Keratinocyte (primary cell): ENCODE measurements at places on chromosomes 7 and 10.

DNA sequence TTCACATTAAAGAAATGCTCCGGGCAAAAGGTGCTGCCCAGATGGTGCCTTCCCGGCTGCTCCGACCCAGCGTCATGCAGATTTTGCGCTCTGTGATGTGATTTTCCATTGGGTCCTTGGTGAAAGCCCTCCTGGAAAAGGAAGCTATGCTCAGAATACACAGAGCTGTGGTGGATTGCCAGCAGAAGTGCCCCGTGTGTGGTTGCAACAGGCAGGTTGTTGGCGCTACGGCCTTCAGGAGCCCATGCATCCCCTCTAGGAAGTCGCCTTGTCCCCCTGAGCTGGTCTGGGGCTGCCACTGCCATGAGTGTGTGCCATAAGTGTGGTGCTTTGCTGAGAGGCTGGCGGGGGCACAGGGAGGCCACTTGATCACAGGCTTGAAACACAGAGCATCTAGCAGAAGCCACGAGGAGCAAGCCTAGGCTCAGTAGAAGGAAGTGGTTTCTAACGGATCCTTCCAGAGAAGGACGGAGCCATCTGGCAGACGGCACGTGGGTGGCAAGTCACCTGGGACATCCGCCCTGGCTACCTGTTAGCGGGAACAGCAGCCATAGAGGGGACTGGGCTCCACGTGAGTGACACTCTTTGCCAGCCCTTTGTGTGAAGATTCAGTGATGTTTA, 210.9 kb downstream of the CUX1 start:
- H3K4me1 ChIP-seq, result no peaks in the 10 kb centered on the region
- no peak overlapping the region for H3K4me3 ChIP-seq
- H3K27ac ChIP-seq, result no peak overlapping the region
- no peaks in the 10 kb centered on the region for H3K27me3 ChIP-seq

DNA sequence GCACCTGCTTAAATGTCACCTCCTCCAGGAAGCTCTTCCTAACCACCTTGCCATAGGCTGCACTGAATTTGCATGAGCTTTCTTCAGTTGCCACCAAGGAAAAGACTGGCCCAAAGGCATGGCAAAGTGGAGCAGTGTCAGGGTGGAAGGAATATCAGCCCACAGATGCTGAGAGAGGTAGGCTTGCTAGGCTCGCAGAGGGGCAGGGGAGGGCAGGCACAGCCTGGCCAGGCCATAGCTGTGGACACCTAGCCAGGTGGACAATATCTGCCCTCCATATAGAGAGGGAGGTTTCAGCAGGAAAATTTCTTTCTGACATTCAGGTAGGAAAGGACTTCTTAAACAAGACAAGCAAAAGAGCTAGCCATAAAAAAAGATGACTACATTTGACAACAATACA, 166.3 kb downstream of the GRID1 start:
- no peaks in the 10 kb centered on the region for H3K4me1 ChIP-seq
- H3K27me3 ChIP-seq, result no peaks in the 10 kb centered on the region
- no peaks in the 10 kb centered on the region for H3K36me3 ChIP-seq
- DNase-seq, result no peak

DNA sequence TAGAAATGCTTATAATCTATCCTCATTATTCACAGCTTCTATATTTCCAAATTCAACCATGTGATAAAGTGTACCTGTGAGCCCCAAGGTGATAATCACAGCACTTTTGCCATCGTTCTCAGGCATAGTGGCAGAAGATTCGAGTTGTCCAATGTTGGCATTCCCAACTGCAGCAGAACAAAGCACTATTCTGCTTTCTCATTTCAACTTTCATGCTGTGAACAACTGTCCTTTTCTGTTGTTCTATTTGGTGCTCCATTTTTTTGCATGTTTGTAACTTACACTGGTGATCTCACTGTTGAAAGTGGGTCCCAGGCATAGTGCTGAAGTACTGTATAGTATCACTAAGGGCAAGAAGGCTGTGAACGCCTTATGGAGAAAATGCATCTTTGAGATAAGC, 438.2 kb downstream of the PAXIP1 start:
- H3K4me3 ChIP-seq, result no peak overlapping the region
- H3K4me1 ChIP-seq, result no peaks in the 10 kb centered on the region
- no peak for DNase-seq
- H3K36me3 ChIP-seq, result no peaks in the 10 kb centered on the region

DNA sequence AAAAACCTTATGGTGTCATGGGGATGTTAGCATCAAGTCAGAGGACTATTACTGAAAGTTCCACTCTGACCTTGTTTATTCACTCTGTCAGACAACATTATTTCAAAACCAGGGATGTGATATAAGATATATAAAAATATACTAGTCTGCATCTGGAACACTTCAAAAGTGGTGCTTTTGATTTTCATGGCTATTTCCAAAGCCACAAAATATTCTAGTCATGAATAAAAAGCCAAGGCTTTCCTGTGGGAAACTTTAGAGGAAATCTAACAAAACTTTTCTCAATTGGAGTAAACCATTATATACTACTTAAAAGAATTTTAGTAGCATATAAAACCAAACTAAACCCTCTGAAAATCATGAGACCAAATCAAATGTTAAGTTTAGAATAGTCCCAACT, 205.2 kb downstream of the TMEM26 start:
- no peak for DNase-seq
- H3K27me3 ChIP-seq, result no peaks in the 10 kb centered on the region
- no peaks in the 10 kb centered on the region for H3K36me3 ChIP-seq
- H3K27ac ChIP-seq, result no peak overlapping the region
- H3K4me3 ChIP-seq, result no peak overlapping the region
- H3K4me1 ChIP-seq, result no peaks in the 10 kb centered on the region

GRCh38 chr10:70917226-70917625, 28.9 kb upstream of the PCBD1 start:
- H3K27me3 ChIP-seq, result peaks cover 31% of the 10 kb centered on the region
- no peaks in the 10 kb centered on the region for H3K36me3 ChIP-seq
- no peak overlapping the region for H3K27ac ChIP-seq
- H3K4me3 ChIP-seq, result no peak overlapping the region

DNA sequence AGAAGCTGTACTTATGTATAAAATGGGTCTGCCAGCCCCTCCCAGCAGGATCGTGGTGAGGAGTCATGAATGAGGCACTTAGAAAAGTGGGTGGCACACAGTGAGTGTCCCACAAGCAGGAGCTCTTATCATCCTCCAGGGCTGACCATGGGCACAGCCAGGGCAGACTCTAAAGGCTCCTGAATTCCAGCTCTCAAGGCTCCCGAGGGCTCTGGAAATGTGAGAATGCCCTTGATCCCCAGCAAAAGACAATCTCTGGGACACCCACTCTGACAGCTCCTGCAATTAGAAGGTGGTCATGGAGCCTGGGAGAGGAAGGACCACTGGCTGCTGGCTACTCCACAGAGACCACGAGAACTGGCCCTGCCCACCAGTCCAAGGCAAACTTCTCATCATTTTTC, 1.6 kb downstream of the VSTM4 start:
- H3K27me3 ChIP-seq, result peaks cover 39% of the 10 kb centered on the region
- no peak overlapping the region for H3K27ac ChIP-seq
- no peak for DNase-seq
- H3K4me1 ChIP-seq, result no peaks in the 10 kb centered on the region
- no peaks in the 10 kb centered on the region for H3K36me3 ChIP-seq

DNA sequence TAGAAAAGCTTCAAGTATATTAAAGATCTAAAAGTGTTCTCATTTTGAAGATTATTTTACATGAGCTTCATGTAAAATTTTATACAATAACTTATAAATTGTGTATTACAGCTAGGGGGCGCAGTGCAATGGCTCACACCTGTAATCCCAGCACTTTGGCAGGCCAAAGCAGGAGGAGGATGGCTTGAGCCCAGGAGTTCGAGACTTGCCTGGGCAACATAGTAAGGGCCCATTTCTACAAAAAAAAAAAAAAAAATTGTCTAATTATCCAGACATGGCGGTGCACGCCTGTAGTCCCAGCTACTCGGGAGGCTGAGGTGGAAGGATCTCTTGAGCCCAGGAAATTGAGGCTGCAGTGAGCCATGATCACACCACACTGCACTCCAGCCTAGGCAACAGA, 16.6 kb downstream of the ACBD5 start:
- no peaks in the 10 kb centered on the region for H3K36me3 ChIP-seq
- no peak overlapping the region for H3K27ac ChIP-seq
- H3K4me3 ChIP-seq, result no peak overlapping the region

DNA sequence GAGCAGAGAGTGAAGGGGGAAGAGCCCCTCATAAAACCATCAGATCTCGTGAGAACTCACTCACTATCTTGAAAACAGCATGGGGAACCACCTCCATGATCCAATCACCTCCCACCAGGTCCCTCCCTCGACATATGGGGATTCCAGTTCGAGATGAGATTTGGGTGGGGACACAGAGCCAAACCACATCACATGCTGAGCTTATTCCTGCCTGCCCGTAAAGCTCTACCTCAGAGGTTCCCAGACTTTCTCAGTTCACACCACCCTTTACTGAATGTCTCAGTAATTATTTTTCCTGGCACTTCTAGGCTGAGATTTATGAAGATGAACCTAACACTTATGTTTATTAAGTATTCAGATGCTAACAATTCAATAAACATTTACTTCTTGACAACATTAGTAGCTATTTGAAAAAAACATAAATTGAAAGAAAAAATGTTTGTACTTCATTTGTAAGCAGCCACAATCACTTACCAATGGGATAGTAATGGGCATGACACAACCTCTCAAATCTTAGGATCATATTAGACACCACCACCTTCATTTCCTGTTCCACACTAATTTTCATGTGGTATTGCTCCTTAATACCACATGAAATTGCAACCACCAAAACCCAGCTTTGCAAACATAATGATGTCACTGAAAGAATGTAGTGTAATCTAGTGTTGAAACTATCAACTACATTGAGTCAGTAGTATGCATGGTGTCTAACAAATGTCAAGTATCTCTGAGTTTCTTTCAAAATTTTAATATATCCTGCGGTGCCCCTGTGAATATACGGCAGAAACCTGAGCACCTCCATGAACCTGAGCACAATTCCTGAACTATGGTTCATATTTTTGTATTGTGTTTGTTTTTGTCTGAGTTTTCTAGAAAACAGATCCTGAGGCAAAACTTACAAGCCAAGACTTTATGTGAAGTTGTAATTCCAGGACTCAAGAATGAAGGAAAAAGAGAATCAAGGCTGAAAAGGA, 4.5 kb upstream of the DGKI start:
- no peaks in the 10 kb centered on the region for H3K4me1 ChIP-seq
- H3K36me3 ChIP-seq, result no peaks in the 10 kb centered on the region
- no peak for DNase-seq
- H3K27me3 ChIP-seq, result peaks cover 21% of the 10 kb centered on the region

DNA sequence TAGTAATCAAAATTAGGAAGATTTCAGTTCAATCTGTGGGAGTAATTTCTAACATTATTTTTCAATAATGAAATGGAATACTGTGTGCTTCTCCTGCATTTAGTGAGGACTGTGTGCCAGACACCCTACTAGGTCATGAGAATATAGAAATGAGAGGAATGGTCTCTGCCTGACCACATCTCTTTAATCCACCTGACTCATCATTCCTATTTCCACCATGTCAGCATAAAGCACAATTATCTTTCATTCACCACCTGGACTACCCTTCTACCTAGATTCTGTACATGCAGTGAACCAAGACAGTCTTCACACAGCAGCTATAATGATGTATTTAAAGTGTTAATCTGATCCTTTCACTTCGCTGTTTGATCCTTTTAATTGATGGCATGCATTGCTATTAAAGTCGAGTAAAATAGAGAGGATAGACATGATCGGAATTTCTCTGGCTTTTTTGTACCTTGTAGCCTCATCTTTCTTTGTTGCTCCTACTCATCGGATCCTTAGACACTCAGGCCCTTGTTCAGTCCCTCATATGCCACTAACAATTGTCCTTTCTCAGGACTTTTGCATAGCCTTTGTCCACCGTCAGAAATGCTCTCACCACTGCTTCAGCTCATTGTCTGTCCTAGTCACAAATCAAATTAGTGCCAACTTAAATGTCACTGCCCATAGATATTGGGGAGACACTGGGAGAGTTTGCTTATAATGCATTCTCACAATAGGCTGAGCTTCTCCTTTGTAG, 1037.1 kb downstream of the REEP3 start:
- H3K27ac ChIP-seq, result no peak overlapping the region
- no peak overlapping the region for H3K4me3 ChIP-seq
- no peaks in the 10 kb centered on the region for H3K36me3 ChIP-seq
- no peak for DNase-seq
- no peaks in the 10 kb centered on the region for H3K27me3 ChIP-seq
- H3K4me1 ChIP-seq, result no peaks in the 10 kb centered on the region

DNA sequence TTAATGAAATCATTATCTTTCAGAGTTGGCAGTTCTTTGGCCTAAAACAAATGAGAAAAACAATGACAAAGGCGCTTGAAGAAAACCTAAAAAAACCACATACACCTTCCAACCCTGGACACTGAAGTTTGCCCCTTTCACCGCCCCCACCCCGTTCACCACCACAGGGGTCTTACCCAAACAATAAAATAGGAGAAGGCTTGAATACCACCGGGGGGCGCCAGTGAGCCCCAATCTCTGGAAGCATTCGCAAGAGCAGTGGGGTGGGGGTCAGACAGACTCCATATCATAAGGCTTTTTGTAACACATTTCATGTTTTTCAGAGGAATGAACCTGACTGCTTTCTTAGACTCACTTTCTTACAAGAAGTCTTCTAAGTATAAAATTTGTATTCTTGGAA, 163.6 kb downstream of the PIP4K2A start:
- no peak overlapping the region for H3K27ac ChIP-seq
- H3K4me1 ChIP-seq, result no peaks in the 10 kb centered on the region
- DNase-seq, result no peak
- H3K36me3 ChIP-seq, result peaks cover 7% of the 10 kb centered on the region

- H3K27ac ChIP-seq, result no peak overlapping the region
- H3K4me3 ChIP-seq, result no peak overlapping the region
- H3K4me1 ChIP-seq, result no peaks in the 10 kb centered on the region
- no peaks in the 10 kb centered on the region for H3K27me3 ChIP-seq
- no peak for DNase-seq
- no peaks in the 10 kb centered on the region for H3K36me3 ChIP-seq
Observed at GRCh38 chr10:85918371-85918770, 448.2 kb downstream of the GRID1 start.

DNA sequence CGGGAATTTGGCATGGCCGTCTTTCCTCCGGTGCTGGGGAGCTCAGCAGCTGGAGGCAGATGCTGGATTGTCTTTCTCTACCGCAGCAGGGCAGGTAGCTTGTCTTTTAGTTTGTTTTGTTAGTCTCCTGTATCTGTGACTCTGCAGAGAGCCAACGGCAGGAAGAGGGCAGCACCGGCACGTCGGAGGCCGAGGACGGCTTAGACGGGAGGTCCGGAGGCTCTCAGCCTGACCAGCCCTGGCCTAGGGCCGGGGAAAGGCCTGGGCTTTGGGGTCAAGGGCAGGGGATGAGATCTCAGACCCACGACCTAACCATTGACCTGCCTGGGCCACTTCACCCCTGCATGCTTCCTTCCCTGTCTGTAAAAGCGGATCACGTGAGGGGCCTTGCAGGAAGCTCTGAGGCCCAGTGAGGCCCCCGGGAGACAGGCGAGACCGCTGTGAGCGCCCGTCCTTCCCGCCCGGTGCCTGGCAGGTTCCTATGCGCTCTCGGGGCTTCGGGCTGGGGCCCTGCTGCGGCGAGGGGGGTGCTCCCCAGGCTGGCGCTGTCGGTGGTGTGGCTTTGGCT, 72.7 kb downstream of the LHPP start:
- H3K4me3 ChIP-seq, result no peak overlapping the region
- H3K27me3 ChIP-seq, result no peaks in the 10 kb centered on the region
- no peak overlapping the region for H3K27ac ChIP-seq
- peaks cover 6% of the 10 kb centered on the region for H3K4me1 ChIP-seq
- DNase-seq, result no peak
